ENCODE measurements at places on chromosomes 5 and 9.
A peak's percentile ranks its signal among the peaks of the same experiment; 100 is the strongest.

- DNase-seq, result no peak
Measured at GRCh38 chr9:94690344-94690743, 36.2 kb upstream of the AOPEP start.

- no peak for DNase-seq
Measured at GRCh38 chr5:135367076-135367475, 32.0 kb downstream of the MACROH2A1 start.

GRCh38 chr5:9094582-9094981, 451.3 kb downstream of the SEMA5A start:
- no peak for DNase-seq

- DNase-seq, result no peak
Measured at GRCh38 chr5:151477101-151477500, 29.7 kb downstream of the SLC36A1 start.

DNA sequence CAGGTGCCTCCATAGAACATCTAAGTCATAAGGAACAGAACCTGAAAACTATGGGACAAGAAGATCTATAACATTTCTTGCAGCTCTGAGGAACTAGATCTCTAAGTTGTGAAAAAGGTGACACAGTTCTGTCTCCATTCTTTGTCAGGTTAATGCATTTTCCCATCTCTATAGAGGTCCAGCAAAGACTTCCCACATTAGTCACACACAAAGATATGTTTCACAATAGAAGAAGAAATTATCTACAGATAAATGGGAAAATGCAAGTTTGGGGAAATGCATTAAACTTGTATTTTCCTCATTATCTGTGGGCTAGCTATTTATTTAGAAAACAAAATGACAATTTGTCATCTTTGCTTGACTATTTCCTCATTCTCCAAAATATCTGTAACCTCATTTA, 458.6 kb upstream of the PAPPA start:
- no peak for DNase-seq

DNA sequence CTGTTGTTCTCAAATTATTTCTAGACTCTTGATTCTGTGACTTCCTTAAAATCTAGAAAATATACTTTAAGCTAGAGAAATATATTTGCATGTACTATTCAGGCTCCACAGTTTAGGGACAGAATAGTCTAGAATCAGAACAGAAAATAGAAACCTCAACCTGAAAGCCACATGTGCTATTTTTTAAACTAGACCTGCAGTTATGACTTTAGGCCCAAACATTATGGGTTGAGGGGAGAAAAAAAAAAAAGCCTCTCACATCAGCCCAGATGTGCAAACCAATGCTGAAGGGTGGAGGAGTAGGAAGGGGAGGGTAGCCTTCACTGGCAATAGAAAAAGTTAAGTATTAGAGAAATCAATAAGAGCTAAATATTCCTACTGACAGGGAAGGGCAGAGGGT, 35.7 kb downstream of the ELL2 start:
- no peak for DNase-seq

DNA sequence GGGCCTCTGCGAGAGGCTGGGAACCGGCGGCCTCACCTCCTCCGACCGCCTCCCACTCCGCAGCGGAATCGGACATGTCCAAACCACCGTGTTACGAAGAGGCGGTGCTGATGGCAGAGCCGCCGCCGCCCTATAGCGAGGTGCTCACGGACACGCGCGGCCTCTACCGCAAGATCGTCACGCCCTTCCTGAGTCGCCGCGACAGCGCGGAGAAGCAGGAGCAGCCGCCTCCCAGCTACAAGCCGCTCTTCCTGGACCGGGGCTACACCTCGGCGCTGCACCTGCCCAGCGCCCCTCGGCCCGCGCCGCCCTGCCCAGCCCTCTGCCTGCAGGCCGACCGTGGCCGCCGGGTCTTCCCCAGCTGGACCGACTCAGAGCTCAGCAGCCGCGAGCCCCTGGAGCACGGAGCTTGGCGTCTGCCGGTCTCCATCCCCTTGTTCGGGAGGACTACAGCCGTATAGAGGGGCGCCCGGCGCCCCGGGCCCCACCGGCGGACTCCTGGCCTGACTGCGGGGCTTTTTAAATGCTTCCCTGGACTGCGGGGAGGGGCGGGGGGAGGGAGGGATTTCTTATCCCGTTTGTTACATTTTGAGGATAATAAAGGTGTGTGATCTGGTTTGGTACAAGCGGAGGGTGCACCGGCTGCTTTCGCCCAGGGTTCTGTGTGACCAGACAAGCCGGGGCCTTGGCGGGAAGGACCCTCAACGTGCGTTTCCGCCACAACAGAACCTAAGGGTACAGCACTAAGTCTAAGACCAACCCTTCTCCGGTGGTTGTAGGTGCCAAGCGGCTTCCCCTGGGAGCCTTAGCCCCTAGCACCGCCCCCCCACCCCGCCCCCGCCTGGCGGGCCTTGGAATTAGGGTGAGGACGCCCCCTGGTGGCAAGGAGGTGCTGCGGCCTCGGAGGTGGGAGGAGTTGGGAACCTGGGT, 9.3 kb downstream of the PRR7 start:
- DNase-seq, result peak; percentile 93

DNA sequence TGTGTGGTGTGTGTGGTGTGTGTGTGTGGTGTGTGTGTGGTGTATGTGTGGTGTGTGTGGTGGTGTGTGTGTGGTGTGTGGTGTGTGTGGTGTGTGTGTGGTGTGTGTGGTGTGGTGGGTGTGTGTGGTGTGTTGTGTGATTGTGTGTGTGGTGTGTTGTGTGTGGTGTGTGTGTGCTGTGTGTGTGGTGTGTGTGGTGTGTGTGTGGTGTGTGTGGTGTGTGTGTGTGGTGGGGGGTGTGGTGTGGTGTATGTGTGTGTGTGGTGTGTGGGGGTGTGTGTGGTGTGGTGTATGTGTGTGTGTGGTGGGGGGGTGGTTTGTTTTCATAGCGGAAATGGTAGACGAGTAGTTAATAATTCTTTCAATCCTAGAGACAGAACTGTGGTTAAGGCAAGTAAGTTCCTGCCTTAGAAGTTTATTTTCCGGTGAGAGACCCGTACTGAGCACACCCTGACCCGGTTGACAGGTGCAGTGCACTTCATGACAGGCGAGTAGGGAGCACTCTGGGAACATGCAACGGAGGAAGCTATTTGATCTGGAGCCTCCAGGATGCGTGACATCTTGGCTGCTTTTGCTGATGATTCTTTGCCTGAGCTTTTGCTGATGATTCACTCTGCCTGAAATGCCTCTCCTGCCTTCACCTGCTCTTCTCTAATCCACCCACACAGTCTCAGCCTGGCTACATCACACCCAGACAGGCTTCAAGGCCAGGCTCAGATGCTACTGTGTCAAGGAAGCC, 21.7 kb upstream of the FAT2 start:
- DNase-seq, result no peak

DNA sequence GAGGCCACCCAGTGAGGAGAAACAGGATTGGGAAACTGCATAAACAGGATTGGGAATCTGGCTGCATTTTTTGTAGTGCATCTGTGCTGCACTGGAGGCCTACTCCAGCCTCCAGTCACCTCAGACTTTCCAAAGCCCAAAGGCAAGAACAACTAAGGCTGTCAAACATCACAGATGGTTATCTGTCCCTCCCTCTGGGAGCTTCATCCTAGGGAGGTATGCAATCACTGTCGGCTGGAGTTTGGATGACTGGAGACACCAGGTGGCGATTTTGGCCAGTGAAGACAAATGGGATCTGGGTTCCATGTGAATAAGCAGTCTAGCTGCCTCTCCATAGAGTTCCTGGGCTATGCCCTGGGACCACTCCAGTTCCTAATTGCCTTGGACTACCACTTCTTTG, 9.3 kb upstream of the SPINK13 start:
- no peak for DNase-seq

DNA sequence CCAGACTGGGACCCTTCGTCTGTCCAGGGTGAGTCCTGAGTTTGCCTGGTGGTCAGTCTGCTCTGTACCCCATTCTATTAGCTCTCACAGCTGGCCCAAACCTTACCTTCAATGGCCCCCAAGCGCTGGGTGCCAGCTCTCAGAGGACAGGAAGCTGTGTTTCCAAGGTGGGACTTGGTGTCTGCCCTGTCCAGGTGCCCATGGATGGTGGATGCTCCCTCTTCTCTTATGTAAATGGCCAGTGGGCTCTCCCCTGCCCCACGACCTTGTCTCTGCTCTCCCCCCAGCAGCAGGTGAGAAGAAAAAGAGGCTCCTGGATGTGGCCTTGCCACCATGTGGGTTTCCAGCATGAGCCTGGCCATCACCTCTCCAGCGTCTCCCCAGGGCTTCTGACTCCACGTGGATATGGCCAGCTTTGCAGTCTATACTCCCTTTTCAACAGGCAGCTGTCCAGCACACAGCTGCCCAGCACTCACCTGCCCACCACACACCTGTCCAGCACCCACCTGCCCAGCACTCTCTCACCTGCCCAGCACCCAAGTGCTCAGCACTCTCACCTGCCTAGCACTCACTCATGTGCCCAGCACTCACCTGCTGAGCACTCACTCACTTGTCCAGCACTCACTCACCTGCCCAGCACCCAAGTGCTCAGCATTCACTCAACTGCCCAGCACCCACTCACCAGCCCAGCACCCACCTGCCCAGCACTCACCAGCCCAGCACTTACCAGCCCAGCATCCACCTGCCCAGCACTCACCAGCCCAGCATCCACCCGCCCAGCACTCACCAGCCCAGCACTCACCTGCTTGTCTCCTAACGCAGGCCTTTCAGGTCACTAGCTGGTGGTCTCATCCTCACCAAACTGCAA, 136.2 kb upstream of the IRX2 start:
- DNase-seq, result no peak

- no peak for DNase-seq
Measured at GRCh38 chr9:6781476-6781875, 23.7 kb downstream of the KDM4C start.

GRCh38 chr5:2335125-2335732, 416.2 kb downstream of the IRX2 start:
- no peak for DNase-seq

DNA sequence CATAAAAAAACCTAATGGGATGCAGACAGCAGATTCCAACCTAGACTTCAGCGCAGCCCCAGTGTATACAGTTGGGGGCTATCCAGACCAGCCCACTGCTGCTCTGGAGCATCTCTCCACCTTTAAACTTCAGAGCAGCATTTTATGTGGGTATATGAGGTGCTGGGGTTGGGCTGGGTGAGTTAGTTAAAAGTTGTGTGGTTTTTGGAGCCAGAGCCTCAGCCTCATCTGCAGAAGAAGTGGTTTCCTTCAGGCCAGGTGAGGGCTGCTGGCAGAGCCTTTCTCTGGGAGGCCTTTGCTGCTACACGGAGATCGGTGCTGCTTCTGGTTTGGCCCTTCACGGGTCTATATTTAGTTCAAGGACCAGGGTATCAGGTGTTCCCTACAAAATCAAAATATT, 228.3 kb downstream of the PDZD2 start:
- DNase-seq, result no peak

DNA sequence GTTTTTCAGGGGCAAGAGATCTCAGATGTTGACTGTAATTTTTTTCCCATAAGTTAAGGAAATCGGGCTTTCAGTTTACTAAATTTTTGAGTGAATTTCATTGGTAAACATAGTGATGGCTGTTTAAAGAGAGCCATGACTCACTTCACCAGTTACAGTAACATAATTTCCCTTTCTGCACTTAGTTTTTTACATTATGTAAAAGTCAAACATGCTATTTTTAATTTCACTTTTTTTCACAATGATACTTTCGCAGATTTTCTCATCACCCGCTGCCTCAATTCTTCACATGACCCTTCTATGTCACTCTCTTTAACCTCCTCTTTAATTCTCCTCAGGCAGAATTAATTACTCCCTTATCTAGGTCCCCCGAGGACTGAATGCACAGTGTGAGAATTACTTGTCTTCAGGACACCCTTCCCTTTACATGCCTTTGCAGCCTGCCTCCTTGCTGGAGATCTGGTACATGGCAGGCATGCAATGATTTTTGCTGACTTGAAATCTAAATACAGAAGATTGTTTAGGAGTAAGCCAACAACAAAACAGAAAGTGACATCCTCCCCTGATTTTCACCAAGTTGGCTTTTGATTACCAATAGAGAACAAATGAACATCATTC, 217.5 kb upstream of the S1PR3 start:
- DNase-seq, result no peak

- peak; percentile 34 for DNase-seq
Measured at GRCh38 chr5:95823738-95824609, 1.4 kb upstream of the GLRX start.

DNA sequence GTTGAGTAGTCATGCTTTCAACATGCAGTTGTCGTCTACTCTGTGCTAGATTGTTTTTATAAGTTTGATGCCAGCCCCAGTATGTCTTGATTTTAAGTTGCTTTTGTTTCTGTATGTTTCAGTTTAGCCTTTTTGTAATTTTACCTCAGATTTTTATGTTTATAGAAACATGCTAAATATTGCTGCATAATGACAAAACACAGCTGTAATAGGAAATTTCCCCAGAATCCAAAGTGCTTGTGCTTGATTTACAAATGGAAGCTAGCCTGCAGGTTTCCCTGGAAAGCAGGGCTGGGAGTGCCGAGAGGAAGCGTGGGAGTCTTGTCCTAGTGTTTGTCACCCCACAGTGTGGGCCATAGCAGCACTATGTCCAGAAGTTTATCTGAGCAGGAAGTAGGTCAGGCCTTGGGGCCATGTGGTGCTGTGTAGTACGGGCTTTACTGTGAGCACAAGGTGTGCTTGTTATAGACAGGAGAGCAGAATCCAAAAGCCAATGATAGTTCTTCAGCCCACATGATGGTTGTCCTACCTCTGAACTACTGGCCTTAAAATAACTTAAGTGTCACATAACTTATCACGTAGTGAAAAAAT, 100.0 kb upstream of the NREP start:
- DNase-seq, result no peak

GRCh38 chr5:128036950-128037349, 46.6 kb upstream of the SLC12A2 start:
- DNase-seq, result no peak

- no peak for DNase-seq
Measured at GRCh38 chr9:91515074-91515687, 91.5 kb upstream of the NFIL3 start.

- no peak for DNase-seq
Measured at GRCh38 chr5:87079219-87079618, 188.5 kb upstream of the RASA1 start.

DNA sequence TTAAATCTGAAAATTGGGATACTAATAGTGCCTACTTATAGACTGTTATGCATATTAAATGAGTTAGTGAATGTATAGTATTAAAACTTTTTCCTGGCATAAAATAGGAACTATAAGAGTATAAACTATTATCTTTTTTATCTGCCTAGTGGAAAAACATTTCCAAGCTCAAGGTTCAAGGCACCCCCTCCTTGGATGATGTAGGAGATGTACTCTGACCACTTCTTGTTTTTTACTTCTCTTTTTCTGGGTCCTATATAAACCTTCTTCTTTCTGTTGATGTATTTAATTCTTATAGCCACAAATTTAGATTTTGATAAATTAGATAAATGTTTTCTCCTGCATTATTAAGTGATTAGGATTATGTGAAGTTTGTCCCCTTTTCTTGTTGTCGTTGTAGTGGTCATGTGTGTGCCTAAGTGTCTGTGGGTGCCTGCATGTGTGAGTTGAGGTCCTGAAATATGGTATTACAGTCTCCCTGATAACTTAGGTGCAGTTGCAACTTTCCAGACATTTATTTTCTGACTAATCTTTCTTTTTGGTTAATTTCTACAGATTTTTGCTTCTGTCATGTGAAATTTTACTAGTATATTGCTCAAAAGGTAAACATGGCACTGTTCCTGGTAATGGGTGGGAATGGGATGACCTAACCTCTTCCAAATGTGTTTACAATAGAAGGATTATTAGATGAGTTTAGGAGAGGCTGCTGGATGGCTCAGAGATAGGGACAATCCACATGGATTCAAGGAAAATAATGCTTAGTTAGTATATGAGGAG, 160.8 kb upstream of the CDKN2B start:
- DNase-seq, result no peak
